ENCODE measurements at places on chromosomes 7 and 10.

GRCh38 chr10:43760514-43760913 is 111.8 kb upstream of the ZNF32 start:
- no peak for DNase-seq

GRCh38 chr7:4052130-4052529 is 630.0 kb upstream of the FOXK1 start:
- no peak for DNase-seq

GRCh38 chr7:83365746-83366145 is 203.1 kb upstream of the PCLO start:
- no peak for DNase-seq

GRCh38 chr10:6145166-6145987 is 56.5 kb downstream of the RBM17 start:
- no peak for DNase-seq

DNA sequence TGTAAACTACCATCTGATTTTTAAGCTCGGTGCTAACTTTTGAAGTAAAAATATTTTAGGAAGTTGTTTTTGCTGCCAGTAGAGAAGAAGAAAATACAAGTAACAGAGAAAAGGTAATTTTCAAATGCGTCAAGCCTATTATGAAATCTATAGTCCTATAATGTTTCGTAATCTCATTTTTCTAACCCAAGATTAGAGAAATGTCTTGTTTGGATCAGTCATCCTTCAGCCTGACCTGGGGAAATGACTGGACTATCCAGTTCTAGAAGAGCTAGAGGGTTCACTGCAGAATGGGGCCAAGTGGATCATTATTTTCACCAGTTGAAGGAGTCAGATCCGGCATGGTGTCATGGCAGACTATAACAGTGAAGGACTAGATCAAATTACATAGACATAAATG is 62.7 kb upstream of the FGL2 start:
- no peak for DNase-seq

Measured in naive thymus-derived CD8-positive, alpha-beta T cell (primary cell).